ENCODE measurements at places on chromosomes 11 and 22. TPM values are rescaled to one million over a fixed set of nuclear protein-coding genes. Genes with fewer than 3 reads are reported as not detected.

Gene DSCAML1
- total RNA-seq = not detected

Gene DDTL
- total RNA-seq = not detected

Gene CELSR1
- total RNA-seq = 2.1 TPM

Gene MN1
- total RNA-seq = 1.7 TPM

Gene PHETA2
- total RNA-seq = 23.4 TPM

Data from endothelial cell of umbilical vein (primary cell).